ENCODE measurements at places on chromosomes 13 and 19.

- no peak for DNase-seq
Observed at GRCh38 chr13:37753776-37754175, 115.8 kb downstream of the TRPC4 start.

DNA sequence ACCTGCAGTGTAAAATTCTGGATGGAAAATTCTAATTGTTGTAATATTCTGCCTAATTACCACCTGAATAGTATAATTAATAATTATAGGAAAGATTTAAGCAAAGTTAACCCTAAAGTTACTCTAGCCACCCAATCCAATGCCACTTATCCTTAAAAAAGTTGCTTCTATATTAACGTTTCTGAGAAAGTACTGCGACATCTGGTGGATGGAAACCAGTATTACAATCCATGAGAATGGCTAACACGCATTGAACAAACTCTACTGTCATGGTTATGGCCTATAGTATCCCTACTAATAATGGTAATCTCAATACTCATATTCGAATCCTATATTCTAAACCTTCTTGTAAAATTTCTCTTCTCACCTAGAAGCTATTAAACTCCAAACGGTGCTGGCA is 1551.8 kb downstream of the SLITRK1 start:
- no peak for DNase-seq

DNA sequence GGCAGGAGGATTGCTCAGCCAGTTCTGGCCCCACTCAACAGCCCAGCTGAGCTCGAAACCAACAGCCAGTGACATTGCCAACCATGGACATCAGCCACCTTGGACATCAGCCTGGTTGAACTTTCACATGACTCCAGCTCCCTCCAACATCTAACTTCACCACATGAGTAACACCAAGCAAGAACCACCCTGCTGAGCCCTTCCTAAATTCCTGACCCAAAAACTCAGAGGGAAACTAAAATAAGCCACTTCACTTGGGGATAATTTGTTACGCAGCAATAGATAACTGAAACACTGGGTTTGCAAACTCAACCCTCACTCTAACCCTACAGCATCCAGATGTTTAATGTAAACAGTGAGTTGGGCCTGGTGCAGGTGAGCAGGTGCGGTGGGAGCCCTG is 10.7 kb upstream of the LRFN3 start:
- no peak for DNase-seq

GRCh38 chr13:39335721-39336120 is 267.3 kb downstream of the LHFPL6 start:
- DNase-seq: no peak

DNA sequence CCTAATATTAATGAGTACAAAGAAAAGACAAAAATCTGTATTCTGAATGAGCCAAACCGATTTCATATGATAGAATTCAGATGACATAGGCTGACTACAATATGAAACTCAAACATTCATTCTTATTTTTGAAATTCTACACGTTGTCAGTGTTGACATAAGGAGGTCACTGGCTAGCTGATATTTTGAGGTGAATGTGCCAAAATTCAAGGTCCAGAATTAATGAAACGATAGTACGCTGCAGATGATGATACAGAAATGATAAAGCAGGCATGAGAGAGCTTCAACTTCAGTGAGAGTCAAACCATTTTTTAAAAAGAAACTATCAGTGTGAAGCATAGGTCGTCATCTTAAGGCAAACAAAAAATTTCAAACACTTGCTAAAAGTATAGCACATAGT is 88.2 kb downstream of the FREM2 start:
- DNase-seq: no peak

DNA sequence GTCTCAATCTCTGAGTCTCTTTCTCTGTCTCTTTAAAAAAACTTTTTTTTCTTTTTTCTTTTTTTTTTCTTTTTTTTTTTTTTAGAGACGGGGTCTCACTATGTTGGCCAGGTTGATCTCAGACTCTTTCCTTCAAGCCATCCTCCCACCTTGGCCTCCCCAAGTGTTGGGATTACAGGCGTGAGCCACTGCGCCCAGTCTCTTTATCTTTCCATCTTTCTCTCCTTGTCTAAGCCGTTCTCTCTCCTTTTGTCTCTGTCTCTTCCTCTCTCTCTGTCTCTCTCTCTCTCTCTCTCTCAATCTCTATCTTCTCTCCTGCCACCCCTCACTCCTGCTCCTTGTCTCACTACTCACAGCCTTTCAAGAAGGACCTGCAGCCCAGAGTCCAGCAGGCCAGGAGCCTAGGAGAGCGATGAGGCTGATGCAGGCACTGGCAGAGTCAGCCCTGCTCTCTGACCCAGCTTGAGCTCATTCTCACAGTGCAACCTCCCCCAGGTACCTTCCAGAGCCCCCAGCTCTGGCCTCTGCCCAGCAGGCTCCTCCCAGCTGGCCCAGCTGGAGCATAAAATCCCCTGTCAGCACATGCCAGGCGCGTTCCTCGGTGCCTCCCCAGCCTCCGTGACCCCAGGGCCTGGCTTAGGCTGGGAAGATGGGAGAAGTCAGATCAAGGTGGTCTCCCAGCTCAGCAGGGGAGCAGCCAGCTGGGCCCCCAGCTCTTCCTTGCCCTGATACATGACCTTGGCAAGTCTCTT is at the start of gene NPHS1:
NPHS1 (minus strand) TSS at position 476 of the 752 bp plus-strand sequence. CDS start 667 bp downstream, outside the sequence.
- DNase-seq: no peak

- DNase-seq: no peak
Observed at GRCh38 chr19:28403690-28404089, 809.3 kb downstream of the UQCRFS1 start.

GRCh38 chr13:24693862-24694471 is 13.8 kb downstream of the ATP12A start:
- DNase-seq: no peak

DNA sequence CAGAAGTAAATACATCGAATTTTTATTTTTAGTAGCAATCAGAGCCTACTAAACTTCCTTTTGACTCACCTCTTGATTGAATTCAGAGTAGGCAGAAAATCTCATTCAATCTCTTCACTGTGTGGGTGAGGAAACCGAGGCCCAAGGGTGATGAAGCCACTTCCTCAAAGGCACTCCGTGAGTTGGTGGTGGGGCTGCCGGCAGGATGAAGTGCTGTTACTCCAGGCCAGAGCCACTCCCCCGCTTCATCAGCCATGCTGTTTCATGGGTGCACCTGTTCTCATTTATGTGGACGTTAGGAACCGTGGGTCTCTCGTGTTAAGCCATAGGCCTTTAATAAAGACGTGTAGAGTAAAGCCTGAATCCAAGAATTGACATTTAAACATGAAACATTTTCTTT is 13.2 kb downstream of the ING1 start:
- DNase-seq: no peak

- DNase-seq: no peak
Observed at GRCh38 chr13:26362261-26362660, 108.3 kb downstream of the CDK8 start.

GRCh38 chr19:40542202-40542859 is 34.3 kb upstream of the SHKBP1 start:
- DNase-seq: peak; percentile 26

DNA sequence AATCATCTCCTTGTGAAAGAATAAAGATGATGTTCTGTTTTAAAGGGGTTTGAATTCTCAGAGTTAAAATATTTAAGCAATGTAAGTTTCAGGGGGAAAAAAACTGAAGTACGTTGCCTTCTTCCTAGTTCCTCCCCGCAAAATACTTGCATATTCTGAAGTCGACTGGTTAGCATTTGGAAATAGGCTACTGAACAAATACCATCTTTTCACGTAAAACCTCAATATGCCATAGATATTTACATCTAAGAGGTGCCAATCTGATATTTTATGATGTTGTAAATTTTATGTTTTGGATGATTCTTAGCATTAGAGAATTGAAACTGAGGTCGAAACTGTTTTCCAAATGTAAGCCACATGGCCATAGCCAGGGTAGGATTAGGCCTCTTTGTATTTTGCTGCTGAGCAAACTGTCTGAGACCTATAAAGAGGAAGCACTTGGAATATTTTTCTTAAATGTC is 138.3 kb downstream of the FLT1 start:
- no peak for DNase-seq

DNA sequence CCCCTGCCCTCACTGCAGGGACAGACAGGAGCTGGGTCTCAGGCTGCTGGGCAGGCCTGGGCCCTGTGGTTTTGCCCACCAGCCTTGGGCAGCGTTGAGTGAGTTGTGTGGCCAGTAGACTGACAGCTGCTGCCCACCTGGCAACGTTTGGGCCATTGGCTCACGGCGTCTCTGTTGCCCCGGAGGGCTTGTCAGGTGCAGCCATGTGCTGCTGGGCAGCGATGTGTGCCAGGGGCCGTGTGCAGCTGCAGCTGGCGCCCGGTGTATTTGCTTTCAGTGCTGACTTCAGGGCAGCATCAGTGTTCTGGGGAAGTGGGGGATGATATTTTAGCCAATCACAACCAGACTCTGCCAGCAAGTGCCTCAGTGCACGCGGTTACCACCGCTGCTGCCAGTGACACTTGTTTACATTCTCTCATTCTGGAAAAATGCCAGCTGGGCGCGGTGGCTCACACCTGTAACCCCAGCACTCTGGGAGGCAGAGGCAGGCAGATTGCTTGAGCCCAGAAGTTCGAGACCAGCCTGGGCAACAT is 10.6 kb downstream of the FZR1 start:
- DNase-seq: no peak

GRCh38 chr13:112772929-112773328 is 83.1 kb downstream of the ATP11A start:
- DNase-seq: no peak

DNA sequence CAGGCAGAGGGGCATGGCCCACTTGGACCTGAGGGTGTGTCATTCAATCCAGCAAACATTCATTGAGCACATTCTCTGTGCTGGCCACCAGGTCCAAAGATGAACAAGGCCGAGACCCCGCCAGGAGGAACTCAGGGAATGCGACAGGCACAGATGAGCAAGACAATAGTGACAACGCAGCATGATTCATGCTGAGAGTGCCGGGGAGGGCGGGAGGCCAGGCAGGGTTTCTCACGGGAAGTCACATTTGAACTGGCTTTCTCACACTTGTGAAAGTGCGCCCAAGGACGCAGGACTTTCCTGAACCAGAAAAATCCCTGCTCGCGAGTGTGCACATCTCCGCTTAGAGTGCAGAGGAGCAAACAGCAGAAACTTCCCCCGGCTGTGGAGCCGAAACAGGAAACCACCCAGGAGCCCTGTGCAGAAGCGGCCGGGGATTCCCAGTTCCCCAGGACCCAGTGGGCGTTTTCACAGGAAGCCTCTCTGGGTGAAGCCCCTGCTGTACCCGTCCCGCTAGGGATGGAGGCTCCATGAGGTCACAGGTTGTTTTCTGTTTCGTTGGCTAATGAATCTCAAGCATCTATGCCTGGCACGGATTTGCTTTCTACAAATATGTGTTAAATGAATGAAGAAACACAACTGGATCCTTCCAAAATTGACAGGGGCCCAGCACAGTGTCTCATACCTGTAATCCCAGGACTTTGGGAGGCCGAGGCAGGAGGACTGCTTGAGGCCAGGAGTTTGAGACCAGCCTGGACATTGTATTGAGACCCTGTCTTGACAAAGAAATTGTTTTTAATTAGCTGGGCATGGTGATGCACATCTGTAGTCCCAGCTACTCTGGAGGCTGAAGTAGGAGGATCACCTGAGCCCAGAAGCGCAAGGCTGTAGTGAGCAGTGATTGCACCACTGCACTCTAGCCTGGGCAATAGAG is 68.4 kb upstream of the TM9SF2 start:
- DNase-seq: no peak

DNA sequence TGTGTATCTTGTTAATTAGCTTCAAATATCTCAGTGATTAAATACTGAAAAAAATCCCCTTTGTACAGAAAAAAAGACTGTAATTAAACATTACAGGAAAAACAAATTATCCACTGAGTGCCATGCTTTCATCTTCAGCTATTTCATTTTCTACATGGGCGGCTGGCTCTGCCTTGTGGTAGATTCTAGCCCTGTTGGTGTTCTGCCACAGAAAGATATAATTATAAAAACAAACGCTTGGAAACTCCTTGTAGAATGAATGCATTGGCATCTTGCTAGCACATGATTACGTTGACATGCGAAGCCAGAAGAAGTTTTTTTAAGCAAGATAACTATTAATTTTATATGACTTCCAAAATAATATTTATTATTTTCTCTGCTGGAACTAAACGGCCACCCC is 496.8 kb downstream of the MYO16 start:
- DNase-seq: no peak

DNA sequence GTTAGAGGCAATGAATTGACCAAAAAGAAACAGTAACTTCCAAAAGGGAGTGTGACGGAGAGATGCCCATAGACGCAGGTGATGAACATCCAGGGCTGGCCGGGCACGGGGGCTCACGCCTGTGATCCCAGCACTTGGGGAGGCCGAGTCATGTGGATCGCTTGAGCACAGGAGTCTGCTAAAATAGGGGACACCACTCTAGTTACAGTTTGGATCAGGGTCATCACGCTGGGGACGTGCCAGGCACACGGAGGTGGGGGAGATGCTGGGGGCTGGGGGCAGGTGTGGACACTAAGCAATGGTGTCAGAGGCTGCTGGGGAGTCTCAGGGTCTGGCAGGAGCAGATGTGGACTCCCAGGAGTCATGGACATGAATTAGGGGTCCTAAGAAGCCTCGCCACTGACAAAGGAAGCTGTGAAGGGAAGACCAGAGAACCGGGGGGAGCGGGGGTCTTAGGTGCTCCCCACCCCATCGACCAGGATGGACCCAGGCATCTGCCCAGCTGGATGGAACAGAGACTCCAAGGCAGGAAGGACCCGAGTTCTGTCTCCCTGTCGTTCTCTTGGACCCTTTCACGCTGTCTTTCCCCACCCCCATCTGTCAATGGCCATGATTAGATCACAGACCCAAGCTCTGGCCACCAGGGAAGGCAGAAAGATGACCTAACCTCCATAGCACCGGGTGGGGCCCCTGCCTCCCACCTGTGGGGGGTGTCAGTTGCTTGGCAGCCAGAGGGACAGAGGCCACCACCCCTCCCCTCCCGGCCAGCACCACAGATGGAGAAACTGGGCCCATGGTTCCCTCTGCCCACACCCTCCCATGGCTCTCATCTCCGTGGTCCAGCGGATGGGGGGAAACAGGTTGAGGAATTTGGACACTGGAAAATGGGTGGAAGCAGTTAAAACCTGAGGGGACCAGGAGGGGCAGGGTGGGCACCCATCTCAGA is 19.6 kb downstream of the CCDC8 start:
- no peak for DNase-seq

GRCh38 chr13:44874886-44875630 is 114.2 kb downstream of the NUFIP1 start:
- DNase-seq: no peak

GRCh38 chr13:28286263-28286662 is 147.9 kb downstream of the PAN3 start:
- DNase-seq: no peak

DNA sequence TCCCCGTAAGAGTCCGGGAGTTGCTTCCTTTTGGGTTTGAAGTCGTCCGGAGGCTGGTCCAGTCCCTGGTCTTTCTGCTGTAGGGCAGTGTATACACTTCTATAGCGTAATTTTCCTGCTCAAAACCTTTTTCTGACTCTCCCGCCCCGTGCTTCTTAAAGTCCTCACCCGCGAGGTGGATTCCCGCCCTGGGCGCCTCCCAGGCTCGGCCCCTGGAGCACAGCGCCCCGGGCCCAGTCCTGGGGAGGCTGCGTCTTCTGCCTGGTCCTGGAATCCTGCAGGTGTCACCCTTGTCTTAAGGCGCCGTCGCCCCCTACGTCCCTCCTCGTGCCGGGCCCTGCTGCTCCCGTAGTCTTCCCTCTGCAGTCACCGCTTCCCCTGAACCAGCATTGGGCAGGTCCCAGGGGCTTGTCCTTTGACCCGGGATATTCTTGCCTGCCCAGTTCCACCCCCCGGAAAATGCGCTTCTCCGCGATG is 34.4 kb upstream of the ZNF808 start:
- DNase-seq: no peak

GRCh38 chr13:108787700-108788414 is 158.4 kb downstream of the MYO16 start:
- DNase-seq: no peak
